ENCODE measurements at places on chromosomes 1 and 21.

DNA sequence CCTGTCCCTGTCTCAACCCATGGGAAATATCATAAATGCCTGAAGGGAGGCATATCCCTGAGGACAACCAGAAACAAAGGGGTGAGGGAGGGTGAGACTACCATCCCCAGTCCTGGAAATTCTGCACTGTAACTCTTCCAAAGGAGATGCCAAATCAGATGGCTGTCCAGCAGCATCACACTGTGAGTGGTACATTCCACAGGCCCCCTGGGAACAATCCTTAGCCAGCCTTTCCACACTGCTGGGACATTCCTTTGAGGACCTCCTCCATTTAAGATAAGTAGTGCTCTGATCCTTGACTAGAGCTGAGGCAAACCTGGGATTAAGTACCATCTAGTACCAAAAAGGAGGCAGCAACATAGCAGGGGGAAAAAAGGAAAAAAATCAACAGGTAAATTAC lies 10.7 kb downstream of the IVL start:
- no peak for DNase-seq

DNA sequence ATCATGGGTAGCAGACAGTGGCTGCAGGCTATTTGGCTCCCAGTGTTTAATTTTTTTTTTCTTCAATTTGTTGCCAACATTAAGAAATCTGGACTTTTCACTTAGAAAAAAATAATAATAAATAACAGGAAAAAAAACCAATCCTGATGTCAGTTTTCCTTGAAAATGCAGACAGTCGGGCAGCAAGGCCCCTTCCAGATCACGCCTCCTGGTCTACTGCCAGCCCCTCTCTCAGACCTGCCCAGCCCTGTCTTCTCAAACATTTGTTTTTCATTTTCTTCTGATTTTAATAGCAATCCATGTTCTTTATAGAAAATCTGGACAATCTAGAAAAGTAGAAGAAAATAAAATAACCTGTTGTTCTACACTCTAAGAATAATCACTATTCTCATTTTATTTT lies 15.5 kb downstream of the IFNGR2 start:
- DNase-seq = no peak

DNA sequence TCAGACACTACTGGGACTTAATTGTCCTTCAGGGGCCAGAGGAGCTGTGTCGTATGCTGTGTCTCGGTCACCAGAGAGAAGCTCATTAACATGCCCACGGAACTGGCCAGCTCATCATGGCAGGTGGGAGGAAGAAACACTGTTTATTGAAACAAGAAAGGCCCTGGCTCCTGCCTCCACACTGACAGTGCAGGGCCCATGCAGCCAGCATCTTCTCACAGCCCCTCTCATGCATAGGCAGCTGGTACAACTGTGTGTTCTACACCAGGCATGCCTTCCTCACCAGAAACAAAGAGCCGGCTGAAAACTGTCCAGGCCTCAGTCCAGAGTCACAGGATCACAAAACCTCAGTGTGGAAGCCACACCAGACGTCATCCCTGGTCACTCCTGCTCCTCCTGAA lies 106.0 kb downstream of the UBE2U start:
- DNase-seq = no peak

- DNase-seq = no peak
These were observed 178.8 kb downstream of the KCNJ6 start for GRCh38 chr21:37737507-37737906.

DNA sequence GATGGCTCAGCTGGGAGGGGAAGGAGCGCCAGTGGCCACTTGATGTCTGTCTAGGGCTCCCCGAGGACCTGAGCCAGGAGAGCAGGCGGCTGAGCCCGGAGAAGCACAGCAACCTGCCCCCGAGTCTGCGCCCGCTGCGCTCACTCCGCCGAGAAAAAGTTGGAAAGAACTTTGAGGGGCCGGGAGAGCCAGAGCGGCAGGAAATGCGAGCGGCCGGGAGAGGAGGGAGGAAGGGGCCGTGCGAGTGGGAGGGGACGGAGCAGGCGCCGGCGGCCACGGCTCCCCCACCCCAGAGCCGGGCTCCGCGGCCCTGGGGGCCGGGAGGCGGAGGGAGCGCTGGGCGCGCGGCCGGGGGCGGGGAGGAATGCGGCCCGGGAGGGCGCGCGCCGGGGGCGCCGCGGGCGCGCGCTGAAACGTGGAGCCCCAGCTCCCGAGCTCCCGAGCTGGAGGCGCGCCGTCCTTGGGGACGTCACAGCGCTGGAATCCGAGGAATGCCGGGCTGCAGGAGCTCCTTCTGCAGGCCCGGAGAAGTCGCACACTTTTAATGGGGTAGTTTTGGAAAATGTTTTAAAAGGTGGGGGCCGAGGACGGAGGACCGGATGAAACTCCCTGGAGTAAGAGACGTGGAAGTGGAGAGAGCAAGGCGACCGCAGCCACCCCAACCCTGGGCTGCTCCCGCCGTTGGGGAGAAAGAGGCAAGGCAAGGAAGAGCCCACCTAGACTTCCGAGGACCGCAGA lies at the start of gene PTPN14:
PTPN14 (minus strand) TSS at position 167 of the 738 bp plus-strand sequence. CDS start 86,799 bp downstream, outside the sequence.
- no peak for DNase-seq

DNA sequence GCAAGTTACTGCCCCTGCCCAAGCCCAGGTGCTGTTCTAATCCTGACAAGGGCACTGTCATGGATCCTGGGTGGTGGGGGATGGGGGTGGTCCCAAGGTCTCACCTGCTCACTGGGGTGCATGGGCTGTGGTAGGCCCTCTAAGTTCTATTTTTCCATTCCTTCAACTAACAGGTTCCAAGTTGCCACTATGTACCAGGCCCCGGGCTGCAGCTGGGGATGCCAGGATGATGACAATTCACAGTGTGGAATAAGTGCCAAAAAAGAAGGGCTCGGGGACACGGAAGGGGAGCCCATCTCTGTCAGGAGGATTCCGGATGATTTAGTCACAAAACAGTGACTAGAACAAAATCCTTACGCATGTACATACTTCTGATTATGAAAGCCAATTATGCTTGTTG lies 76.0 kb downstream of the STUM start:
- DNase-seq = no peak

DNA sequence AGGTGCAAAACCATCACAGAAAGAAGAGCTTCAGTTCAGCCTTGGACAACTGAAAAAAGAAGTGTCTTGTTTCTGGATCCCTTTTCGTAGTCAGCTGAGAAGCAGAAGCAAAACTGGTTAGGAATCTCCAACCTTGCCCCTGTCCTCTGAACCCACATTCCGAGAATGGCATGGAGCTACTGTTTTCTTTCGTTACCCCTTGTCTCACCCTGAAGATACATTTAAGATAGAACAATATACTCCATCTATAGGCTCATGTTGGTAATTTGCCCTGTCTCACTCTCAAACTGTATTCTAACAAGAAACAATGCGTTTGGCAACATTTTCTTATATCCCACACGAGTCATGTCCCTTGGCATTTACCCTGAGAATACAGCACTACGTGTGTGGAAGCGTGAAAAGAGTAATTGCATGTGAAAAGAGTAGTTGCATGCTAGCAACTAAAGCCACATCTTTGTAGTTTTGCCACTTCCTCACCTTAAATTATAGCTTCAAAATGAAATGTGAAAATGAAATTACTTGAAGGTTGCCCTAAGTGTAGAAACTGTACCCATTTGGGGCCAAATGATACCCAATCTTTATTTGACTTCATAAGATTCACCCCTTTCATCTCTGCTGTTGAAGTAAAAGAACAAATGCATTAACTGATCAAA lies 5.3 kb downstream of the SLAMF7 start:
- DNase-seq = no peak

- no peak for DNase-seq
These were observed 349.7 kb upstream of the ESRRG start for GRCh38 chr1:217072926-217073325.

Data from glomerular endothelial cell (primary cell).